Breast epithelium (tissue), 4 donors: ENCODE measurements at places on chromosomes 11 and 22. TPM values are rescaled to one million over a fixed set of nuclear protein-coding genes. Genes with fewer than 3 reads are reported as not detected.

The GLYATL1 gene
- 1.6 TPM for total RNA-seq

The SLC17A6 gene
- total RNA-seq, result not detected

The MS4A15 gene
- total RNA-seq, result not detected

The TSSK2 gene
- not detected for total RNA-seq

The CNIH2 gene
- not detected for total RNA-seq

DNA sequence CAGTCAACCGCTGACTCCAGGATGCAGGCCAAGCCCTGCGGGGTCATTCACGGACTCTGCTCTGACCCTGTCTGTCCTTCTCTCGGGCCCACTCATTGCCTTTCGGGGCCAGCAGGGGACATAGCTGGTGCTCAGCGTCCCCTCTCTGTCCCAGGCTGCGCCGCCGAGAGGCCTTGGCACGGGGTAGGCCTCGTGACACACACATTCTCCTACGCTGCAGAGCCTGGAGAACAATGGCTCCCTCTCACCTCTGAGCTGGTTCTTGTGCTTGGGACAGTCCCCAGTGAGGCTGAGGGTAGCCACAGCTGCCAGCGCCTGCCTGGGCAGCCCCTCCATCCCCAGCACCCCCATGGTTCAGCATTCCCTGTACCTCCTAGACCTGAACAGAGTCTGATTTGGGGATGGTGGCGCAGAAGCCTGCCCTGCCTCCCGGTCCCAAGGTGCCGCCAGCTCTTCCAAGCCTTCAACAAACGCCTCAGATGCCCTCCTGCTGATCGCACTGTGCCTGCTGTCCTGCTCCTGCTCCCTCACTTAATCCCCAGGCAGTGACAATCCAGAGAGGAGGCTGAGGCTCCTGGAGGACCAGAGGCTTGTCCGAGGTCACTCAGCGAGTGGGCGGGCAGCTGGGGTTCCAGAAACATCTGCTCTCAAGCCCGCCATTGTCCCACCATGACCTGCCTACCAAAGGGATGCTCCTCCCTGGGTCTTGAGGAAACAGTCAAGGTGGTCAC lies 30.4 kb downstream of the DUSP8 start:
- DNase-seq, result peak; percentile 78

GRCh38 chr11:59078435-59078834 lies 7.7 kb upstream of the GLYATL1B start:
- DNase-seq, result no peak

DNA sequence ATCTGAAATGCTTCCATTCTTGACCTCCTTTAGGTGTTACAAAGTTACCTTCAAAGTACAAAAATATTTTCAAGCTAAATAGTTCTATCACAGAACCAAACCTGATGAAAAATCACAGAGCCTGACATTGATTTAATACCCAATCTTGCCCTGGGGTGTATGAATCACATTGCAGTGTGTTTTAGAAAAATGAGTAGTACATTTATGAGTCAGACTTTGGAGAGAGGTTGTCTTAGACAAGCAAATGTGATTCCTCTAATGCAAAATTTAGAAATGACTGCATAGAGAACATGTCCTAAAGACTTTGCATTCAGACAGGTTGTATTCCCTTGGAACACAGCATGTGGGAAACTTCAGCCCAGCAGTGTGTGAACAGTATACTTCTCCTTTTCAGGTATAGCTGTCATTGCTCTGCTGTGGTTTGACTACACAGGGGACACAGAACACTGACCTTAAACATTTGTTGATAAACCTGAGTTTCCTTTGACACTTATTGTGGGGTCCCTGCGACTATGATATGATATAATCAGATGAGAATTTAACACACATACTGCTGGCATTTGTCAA lies 972.1 kb downstream of the JRKL start:
- DNase-seq, result no peak

GRCh38 chr11:87323899-87324298 lies 286.2 kb downstream of the TMEM135 start:
- no peak for DNase-seq

DNA sequence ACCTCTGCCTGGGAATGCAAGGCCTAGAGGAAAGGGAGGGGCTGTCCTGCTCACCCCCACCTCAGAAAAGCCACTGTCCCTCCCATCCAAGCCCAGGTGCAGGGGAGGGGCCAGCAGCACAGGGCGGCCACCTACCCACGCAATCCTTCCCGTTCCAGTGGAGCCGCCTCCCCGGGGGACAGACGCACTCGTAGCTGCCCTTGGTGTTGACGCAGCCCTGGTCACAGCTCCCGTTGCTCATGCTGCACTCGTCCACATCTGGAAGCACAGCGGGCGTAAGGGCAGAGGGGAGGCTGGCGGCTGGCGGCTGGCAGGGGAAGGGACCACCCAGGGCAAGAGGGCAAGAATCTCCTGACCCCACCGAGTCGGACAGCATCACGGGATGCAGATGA lies 40.3 kb upstream of the TTLL12 start:
- DNase-seq, result no peak

DNA sequence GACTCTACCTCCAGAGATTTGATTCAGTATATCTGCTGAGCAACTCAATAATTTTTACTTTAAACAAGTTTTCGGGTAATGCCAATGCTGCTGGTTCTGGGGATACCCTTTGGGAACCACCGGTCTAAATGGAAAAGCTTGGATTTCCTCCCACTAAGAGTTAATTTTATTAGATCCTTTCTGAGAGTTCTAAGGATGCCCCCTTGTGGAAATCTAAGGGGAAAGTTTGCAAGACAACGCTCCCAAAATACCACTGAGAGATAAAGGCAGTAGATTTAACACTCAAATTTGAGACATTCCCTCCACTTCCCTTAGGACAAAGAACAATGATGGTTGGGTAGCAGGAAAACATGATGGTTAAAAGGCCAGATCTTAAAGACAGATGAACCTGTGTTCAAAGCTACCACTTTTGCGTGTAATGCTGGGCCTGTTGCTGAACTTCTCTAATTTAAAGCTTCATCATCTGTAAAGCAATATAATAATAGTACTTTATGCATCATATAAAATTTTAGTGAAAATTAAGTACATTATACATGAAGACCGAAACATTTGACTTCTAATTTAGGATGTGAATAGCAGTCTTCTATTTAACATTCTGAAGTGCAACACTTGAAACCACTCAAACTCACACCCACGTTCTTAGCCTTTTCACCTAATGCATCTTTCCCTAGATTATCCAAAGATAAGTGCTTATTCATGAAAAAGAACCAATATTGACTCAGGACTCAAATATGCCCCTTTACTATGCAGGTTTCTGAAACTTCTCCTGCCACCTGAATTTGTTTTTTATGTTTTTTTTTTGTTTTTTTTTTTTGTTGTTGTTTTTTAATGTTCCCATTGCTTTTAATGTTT lies 110.1 kb upstream of the LUZP2 start:
- no peak for DNase-seq

GRCh38 chr22:34808618-34809017 lies 257.3 kb upstream of the ISX start:
- no peak for DNase-seq

GRCh38 chr22:47345025-47345424 lies 582.6 kb downstream of the TBC1D22A start:
- no peak for DNase-seq

DNA sequence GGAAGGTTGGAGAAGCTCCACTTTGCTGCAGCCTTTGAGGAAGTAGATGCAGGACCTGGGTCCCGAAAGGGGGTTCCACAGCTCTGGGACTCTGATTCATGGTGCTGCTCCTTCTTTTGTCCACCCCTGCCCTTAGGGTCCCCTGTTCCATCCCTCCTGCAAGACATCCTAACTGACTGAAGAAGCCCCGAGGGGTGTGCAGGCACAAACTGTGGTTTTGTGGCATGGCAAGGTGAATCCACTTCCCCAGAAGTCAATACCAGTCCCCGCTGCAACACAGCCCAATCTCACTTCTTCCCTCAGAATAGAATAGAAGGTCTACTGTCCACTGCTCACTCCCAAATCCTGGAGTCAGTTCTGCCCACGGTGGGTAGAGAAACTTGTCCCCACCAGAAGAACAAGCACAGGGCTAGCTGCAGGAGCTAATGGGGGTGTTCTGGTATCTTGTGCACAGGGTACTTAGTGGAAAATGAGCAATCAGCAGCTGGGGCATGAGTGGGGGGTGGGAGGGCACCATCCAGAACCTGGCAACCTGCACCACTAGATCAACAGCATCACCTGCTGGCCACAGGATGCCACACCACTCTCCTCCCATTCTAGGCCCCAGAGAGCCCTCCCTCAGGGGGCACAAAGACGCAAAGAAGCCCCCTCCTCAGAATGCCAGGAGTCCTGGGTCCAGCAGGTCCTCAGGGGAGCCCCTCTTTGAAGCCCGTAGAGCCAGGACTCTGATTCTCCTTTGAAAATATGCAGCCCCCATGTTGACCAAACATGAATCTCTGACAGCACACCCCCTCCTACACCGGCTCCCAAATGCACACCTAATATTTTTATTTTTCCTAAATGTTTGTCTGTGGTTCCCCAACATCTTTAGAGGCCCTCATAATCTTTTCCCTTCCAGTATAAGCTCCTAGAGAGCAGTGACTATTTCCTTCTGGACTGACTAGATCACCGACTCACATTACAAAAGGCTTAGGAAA lies 14.1 kb downstream of the SPATA19 start:
- DNase-seq, result no peak

GRCh38 chr11:121964591-121964990 lies 151.4 kb downstream of the BLID start:
- no peak for DNase-seq

- DNase-seq, result no peak
Measured at GRCh38 chr22:20026204-20026908, 5.4 kb downstream of the TANGO2 start.

GRCh38 chr11:114466742-114467141 lies 27.5 kb downstream of the REXO2 start:
- no peak for DNase-seq

DNA sequence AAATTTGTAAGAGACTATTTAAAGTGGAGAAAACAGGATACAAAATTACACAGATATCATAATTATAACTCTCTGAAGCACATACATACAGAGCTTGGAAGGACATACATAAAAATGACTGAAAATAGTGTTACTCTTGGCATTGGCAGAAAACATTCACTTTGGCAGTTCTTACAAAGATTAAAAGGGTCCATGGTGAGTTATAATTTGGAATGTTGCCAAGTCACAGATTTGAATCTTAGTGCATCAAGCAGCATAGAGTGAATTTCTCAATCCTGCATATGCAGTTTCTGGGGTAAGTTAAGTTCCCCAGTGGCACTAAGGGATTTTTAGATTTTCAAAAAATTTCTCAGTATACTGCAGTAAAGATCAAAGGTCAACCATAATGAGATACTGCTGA lies 115.9 kb downstream of the CCDC81 start:
- no peak for DNase-seq

- no peak for DNase-seq
Measured at GRCh38 chr22:40603088-40603605, 33.4 kb downstream of the MRTFA start.

DNA sequence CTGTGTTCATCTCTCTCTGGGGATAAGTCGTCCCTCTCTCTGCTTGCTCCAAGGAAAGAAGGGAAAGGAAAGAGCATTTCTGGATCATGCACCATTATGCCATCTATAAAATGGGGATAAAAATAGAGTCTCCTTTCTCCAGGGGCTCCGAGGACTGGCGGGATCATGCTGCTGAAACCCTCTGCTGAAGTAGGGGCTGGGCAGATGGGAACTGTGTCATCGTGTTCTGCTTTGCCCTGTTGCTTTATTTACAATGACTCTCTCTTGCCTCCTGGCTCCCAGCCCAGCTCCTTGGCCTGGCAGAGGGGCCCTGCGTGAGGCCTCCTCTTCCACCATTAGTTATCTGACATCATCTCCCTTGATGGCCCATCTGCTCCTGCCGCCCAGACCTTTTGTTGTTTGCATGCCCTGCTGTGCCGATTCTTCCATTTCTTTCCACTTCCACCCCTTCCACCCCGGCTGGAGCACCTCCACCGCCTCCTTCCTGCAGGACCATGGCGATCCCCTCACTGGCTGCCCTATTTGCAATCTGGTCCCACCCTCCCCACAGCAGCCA lies 200.9 kb downstream of the MYO18B start:
- peak; percentile 55 for DNase-seq

DNA sequence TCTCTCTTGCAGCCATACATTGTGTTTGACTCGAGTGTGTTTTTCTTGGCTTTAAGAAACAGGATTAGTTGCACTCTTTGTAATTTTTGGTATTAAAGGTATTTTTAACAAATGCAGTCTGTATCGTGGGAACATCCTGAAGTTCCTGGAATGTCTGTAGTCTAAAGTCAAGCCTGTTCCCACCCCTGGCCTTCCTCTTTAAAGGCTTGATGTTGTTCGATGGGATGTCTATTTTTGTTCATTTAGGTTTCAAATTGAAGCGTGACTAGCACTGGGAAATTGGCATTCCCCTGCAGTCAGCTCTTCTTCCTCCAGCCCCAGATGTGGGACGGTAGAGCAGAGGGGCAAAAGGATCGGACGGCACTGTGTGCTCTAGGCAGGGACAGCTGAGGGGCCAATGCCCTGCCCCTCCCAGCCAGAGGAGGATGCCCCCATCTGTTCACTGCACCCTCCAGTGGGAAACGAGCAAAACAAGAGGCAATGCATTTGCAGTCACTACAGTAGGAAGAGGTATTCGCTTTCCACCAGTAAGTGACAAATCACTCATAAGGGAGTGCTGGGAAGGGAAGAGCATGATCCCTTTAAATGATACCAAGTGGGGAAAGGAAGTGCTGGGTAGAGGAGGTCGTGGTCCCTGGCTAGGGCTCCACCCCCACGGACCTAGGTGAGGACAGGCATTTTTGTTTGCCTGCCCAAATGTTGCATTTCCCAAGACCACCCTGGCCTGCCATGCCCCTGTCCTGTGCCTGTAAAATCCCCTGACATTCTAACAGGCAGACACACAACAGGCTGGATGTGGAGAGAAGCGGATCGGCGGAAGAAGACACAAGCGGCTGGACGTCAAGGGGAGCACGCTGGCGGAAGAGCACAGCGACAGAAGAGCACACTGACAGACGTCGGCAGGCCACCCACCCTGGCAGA lies 47.4 kb upstream of the SEPTIN5 start:
- DNase-seq, result no peak

DNA sequence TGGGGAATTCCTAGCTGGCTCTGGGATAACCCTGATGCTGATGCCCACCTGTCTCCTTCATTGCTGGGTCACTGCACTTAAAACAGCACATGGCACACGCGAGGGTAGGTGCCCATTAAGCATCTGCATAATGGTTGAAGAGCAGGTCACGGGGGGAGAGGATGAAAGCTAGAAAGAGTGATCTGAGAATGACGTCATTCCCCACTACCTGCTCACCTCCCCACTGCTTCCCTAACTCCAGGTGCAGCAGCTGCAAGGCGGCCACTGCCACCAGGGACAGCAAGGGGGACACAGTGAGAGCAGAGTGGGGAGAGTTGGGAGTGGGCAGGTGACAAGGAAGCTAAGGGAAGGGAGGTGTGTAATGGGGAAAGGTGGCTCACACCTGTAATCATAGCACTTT lies 27.0 kb downstream of the ADA2 start:
- DNase-seq, result no peak

DNA sequence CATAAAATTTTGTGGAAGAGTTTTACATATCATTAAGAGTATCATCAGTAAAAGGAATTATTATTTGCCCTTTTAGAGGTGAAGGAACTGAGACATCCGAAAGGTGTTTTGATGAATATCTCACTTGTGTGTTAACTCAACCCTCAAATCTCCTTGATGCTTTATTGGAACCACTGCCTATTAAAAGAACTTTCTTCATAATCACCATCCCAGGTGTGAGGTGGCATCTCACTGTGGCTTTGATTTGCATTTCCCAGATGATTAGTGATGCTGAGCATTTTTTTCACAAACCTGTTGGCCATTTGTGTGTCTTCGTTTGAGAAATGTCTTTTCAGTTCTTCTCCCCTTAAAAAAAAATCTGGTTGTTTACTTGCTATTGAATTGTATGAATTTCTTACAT lies 134.0 kb upstream of the SYN3 start:
- no peak for DNase-seq

GRCh38 chr11:65718531-65718930 lies 2.1 kb downstream of the RNASEH2C start:
- DNase-seq, result no peak

GRCh38 chr11:107824668-107825369 lies 33.8 kb downstream of the SLC35F2 start:
- no peak for DNase-seq
